ENCODE measurements at places on chromosomes 3 and 15. TPM values are rescaled to one million over a fixed set of nuclear protein-coding genes. Genes with fewer than 3 reads are reported as not detected.

Gene PIGX
- 27.7 TPM for total RNA-seq

Gene GPR62
- total RNA-seq = not detected

Gene FAM174B
- 0.71 TPM for total RNA-seq

Gene ATP10A
- total RNA-seq = not detected

Gene AMIGO3
- total RNA-seq = not detected

Gene USF3
- total RNA-seq = 7.9 TPM

Gene CCDC33
- not detected for total RNA-seq

Gene ATP13A5
- not detected for total RNA-seq

Gene GABRB3
- total RNA-seq = 0.60 TPM

Gene THSD4
- total RNA-seq = 44.0 TPM

Gene LMLN
- total RNA-seq = 3.5 TPM

Gene DNAH1
- 0.53 TPM for total RNA-seq

Gene DUOXA2
- not detected for total RNA-seq

Gene CFAP44
- 1.0 TPM for total RNA-seq

Gene NIT2
- 54.0 TPM for total RNA-seq

Gene SLC2A2
- total RNA-seq = not detected

Gene GOLGA6B
- not detected for total RNA-seq

Gene SUSD5
- total RNA-seq = 0.07 TPM

Data from foreskin keratinocyte (primary cell).